ENCODE measurements at places on chromosomes 13 and 19. TPM values are rescaled to one million over a fixed set of nuclear protein-coding genes. Genes with fewer than 3 reads are reported as not detected.

KCNRG gene
- total RNA-seq, result 0.77 TPM

C19orf25 gene
- 48.0 TPM for total RNA-seq

UPK1A gene
- total RNA-seq, result 0.88 TPM

CYP2A6 gene
- total RNA-seq, result 0.55 TPM

VSTM1 gene
- total RNA-seq, result not detected

DNA sequence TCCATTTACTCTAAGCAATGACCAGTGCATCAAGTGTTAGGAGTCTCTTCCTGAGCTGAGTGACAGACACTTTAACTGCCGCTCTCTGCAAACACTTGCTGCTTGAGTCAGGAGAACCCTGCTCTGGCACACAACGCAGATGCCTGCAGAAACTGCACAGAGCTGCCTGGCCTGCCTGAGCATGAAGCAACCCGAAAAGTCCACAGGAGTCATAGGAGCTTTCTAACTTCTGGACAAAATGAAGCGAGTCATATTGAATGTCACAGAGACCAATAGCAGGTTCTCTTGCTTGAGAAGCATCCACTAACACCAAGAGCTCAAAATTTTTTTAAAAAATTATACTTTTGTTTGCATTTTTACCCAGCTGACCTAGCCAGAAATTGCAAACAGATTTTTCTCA lies 232.4 kb downstream of the LHFPL6 start:
- DNase-seq, result no peak
- H3K27me3 ChIP-seq, result no peaks in the 10 kb centered on the region
- H3K4me1 ChIP-seq, result no peaks in the 10 kb centered on the region
- H3K36me3 ChIP-seq, result no peaks in the 10 kb centered on the region
- H3K27ac ChIP-seq, result no peak overlapping the region

GRCh38 chr13:79423340-79423739 lies 17.3 kb upstream of the RBM26 start:
- peaks cover 4% of the 10 kb centered on the region for H3K4me1 ChIP-seq
- no peaks in the 10 kb centered on the region for H3K36me3 ChIP-seq
- no peak overlapping the region for H3K4me3 ChIP-seq
- H3K27me3 ChIP-seq, result peaks cover 2% of the 10 kb centered on the region
- H3K27ac ChIP-seq, result no peak overlapping the region

- peaks cover 1% of the 10 kb centered on the region for H3K4me1 ChIP-seq
- no peaks in the 10 kb centered on the region for H3K27me3 ChIP-seq
- peaks cover 10% of the 10 kb centered on the region for H3K36me3 ChIP-seq
- no peak for DNase-seq
Observed at GRCh38 chr13:45231722-45232121, 30.9 kb upstream of the KCTD4 start.

GRCh38 chr13:33123066-33123859 lies 107.0 kb downstream of the KL start:
- H3K4me3 ChIP-seq, result no peak overlapping the region
- no peak overlapping the region for H3K27ac ChIP-seq
- H3K27me3 ChIP-seq, result peaks cover 8% of the 10 kb centered on the region
- H3K36me3 ChIP-seq, result no peaks in the 10 kb centered on the region
- peaks cover 1% of the 10 kb centered on the region for H3K4me1 ChIP-seq

DNA sequence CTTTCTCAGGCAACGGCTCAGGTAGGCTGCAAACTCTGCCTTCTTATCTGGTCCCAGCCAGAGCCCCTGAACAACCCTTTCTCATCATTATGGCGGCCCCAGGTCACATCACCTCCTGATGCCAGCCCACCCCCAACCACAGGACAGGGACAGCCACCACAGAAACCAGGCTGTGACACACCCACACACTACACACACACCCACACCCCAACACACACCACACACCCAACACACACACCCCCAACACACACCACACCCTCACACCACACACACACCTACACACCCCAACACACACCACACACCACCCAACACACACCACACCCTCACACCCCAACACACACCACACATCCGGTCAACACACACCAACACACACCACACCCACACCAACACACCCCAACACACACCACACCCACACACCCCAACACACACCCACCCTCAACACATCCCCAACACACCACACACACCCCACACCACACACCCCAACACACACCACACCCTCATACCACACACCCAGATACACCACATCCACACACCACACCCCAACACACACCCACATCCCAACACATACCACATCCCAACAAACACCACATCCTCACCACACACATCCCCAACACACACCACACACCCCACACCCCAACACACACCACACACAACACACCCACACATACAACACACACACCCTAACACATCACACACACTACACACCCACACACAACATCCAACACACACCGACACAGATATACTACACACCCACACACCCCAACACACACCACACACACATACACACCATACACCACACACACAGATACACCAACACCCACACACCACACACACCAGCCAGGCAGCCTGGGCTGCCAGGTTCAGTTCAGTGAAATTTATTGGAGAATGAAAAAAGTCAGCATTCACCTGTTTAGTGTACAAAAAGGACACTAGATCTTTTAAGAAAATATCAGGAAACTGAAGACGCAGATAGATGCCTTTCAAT lies 4.2 kb upstream of the ISYNA1 start:
- peaks cover 15% of the 10 kb centered on the region for H3K36me3 ChIP-seq
- peaks cover 10% of the 10 kb centered on the region for H3K4me1 ChIP-seq
- no peaks in the 10 kb centered on the region for H3K27me3 ChIP-seq
- no peak for DNase-seq
- peak overlapping the region; percentile 49 for H3K4me3 ChIP-seq
- peak overlapping the region; percentile 83 for H3K27ac ChIP-seq

Measured in activated naive CD8-positive, alpha-beta T cell treated with anti-CD3 and anti-CD28 coated beads, Interleukin-2, amount 10 ng/mL, durations not matched to agents 7 days and 5 days (primary cell).